Common myeloid progenitor, CD34-positive (primary cell): ENCODE measurements at places on chromosomes 1 and 21.

- no peak for DNase-seq
Observed at GRCh38 chr1:76480827-76481226, 386.5 kb upstream of the ST6GALNAC5 start.

GRCh38 chr1:21567241-21568005 lies 58.2 kb downstream of the ALPL start:
- no peak for DNase-seq

DNA sequence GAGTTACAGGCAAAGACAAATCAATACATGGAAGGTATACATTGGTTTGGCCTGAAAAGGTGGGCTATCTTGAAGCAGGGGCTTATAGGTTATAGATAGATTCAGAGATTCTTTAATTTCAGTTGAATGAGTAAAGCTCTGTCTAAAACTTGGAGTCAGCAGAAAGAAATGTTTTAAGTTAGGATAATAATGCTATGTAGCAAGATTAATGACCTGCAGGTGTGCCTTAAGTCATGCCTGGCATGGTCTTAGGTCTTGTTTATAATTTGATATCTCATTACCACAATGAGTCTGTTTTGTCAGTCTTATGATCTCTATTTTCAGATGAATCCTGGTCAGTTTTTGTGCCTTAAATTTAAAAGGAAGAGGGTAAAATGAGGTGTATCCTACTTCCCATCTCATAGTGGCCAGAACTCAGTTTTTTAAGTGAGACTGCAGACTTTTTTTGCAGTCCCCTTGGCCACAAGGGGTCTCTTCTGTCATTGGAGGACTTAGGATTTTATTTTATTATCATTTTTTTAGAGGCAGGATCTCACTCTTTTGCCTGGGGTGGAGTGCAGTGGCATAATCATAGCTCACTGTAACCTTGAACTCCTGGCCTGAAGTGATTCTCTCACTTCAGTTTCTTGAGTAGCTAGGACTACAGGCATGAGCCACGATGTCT lies 21.3 kb upstream of the PGBD2 start:
- peak; percentile 51 for DNase-seq

- no peak for DNase-seq
Observed at GRCh38 chr21:34526618-34527290, 14.7 kb upstream of the KCNE1 start.

GRCh38 chr1:222420633-222421032 lies 127.3 kb downstream of the HHIPL2 start:
- peak; percentile 30 for DNase-seq

- DNase-seq, result peak; percentile 90
Observed at GRCh38 chr1:23484253-23485001, 448 bp upstream of the ASAP3 start.

DNA sequence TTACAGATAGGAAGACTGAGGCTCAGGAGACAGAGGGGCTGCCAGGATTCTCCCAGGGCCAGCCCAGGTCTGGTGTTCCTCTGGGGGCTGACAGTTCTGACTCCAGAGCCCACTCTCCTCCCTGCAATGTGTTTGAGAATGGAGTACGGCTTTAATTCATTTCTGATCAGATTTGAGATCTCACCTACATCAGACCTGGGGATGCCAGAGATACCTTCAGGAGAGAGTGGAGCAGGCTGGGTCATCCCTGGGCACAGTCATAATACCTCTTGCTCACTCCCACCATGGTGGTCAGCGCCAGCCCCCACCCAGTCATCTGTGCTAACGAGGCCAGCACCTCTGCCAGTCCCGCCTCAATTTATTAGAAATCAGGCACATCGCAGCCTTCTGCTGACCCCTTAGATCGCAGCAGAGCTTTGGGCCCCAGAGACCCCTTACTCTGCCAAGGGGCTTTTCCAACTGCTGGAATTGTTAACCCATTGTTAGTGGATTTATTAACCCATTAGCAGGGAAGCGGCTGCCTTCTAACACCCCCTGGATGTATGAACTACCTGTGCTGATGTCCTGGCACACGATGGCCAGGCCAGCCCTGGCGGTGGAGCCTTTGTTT lies 352.1 kb downstream of the MATN1 start:
- DNase-seq, result no peak

DNA sequence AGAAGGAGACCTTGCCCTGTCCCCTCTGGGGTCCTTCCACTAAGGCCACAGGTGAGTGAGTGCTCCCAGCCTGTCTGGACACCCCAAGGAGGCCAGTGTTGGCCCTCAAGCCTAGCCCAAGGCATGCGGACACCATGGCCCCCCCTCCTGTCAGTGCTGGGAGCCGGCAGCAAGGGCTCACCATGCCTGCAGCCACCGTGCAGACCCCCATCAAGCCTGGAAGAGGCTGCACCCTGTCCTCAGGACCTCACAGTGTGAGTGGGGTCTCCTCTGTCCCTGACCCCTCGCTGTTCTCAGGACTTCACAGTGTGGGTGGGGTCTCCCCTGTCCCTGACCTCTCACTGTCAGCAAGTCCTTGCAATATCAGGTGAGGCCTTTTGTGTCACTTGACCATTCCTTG lies 33.2 kb upstream of the PRSS38 start:
- DNase-seq, result no peak
